ENCODE measurements at places on chromosomes 5 and 9.
A peak's percentile ranks its signal among the peaks of the same experiment; 100 is the strongest.

- H3K27me3 ChIP-seq: no peaks in the 10 kb centered on the region
- H3K27ac ChIP-seq: no peak overlapping the region
- H3K4me1 ChIP-seq: no peaks in the 10 kb centered on the region
- DNase-seq: no peak
Measured at GRCh38 chr5:54552446-54552845, 34.9 kb downstream of the SNX18 start.

GRCh38 chr5:141135030-141135717, at the start of gene PCDHB5:
PCDHB5 (plus strand) TSS chr5:141135206; CDS start chr5:141135435, 229 bp downstream.
- H3K36me3 ChIP-seq: peaks cover 3% of the 10 kb centered on the region
- no peak for DNase-seq
- no peaks in the 10 kb centered on the region for H3K4me1 ChIP-seq
- H3K27me3 ChIP-seq: no peaks in the 10 kb centered on the region
- no peak within 1 kb of the TSS for H3K27ac ChIP-seq

DNA sequence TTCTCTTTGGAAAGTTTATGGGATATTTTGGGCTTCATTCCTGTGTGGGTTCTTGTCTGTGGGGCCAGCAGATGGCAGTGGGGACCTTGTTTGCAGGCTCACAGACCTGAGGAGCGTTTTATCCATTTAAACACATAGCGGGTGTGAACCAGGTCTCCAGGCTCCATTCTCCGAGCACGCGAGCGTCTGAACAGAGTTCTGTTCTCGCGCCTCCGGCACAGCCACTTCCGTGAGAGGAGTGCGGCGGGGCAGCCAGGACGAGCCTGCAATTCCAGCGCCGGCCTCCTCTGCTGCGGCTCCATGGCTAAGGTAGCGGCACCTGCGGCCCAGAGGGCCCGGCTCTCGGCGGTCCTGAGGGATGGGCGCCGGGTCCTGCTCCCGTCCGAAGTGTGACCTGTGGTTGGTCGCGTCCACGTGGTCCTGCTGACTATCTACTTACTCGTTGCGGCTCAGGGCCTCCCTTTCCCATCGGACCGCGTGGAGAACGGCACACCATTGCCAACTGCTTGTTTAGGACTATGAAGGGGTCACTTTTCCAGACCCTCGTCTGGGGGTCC, 7.3 kb downstream of the NRARP start:
- H3K36me3 ChIP-seq: peaks cover 14% of the 10 kb centered on the region
- peaks cover 11% of the 10 kb centered on the region for H3K27me3 ChIP-seq
- no peak overlapping the region for H3K4me3 ChIP-seq
- peaks cover 28% of the 10 kb centered on the region for H3K4me1 ChIP-seq
- no peak overlapping the region for H3K27ac ChIP-seq

- no peaks in the 10 kb centered on the region for H3K27me3 ChIP-seq
- H3K4me3 ChIP-seq: no peak overlapping the region
- no peaks in the 10 kb centered on the region for H3K36me3 ChIP-seq
- H3K4me1 ChIP-seq: no peaks in the 10 kb centered on the region
- DNase-seq: no peak
- H3K27ac ChIP-seq: no peak overlapping the region
Measured at GRCh38 chr9:36292641-36293040, 34.4 kb upstream of the GNE start.

GRCh38 chr9:69120380-69121154, 53.5 kb upstream of the TJP2 start:
- H3K36me3 ChIP-seq: no peaks in the 10 kb centered on the region
- no peaks in the 10 kb centered on the region for H3K27me3 ChIP-seq
- H3K4me1 ChIP-seq: peaks cover 9% of the 10 kb centered on the region
- DNase-seq: peak; percentile 27
- H3K4me3 ChIP-seq: peak overlapping the region; percentile 74

DNA sequence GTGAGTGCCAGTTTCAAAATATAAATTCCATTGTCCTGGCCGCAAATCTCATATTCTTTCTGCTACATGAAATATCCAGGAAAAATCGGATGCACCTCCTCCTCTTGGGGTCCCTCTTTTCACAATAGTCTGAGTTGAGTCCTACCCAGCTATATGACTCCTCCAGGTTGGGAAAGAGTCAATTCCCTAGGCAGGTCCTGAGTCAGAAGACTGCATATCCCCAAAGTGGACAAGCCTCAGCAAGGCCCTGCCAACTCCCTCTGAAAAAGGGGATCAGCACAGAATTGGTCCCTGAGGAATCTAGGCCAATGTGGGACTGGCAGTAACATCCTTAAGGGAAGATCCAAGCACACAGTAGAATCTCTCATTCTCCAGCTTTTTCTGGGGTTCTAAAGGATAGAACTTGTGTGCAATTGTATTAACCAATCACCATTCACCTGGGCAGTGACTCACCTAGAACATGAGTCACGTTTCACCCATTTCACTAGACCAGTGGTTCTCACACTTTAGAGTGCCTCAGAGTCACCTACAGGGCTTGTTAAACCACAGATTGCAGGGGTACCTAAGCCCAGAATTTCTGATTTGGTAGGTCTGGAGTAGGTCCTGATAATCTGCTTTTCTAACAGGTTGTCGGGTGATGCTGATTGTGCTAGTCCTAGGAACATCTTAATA, 44.7 kb upstream of the TMEM215 start:
- H3K36me3 ChIP-seq: no peaks in the 10 kb centered on the region
- no peaks in the 10 kb centered on the region for H3K27me3 ChIP-seq
- no peak for DNase-seq
- H3K4me3 ChIP-seq: no peak overlapping the region
- H3K4me1 ChIP-seq: no peaks in the 10 kb centered on the region

DNA sequence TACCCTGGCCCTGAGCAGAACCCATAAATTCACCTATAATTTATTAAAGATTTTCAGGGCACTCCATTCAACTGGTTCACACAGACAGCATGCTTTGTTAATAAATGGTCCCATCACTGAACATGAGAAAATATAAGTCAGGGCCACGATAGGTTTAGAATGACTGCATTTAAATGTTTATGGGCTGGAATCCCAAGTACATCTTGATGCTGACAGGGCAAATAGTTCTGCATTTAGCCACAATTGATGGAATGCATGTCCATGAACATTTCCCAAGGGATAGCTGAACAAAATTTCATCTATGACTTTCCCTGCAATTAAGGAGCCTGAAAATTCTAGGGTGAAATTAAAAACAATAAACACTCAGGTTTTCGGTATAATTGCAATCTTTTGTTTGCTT, 124.5 kb downstream of the CAAP1 start:
- no peaks in the 10 kb centered on the region for H3K4me1 ChIP-seq
- H3K4me3 ChIP-seq: no peak overlapping the region
- H3K27ac ChIP-seq: no peak overlapping the region
- no peak for DNase-seq
- no peaks in the 10 kb centered on the region for H3K36me3 ChIP-seq

DNA sequence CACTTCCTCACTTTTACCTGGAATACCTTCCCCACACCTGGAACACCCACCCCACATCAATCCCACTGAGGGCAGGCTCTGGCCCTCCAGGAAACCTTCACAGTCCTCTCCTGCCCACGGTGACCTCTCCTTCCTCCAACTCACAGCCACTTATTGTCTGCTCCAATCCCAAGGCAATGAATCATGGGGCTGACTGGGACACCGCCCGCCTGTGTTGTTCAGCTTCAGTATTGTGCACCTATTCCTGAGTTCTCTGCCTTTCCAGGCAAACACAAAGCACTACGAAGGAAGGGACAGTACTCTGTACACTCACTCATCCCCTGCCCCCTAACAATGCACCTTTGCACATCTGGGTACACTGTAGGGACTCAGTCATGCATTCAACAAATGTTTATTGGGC, 7.3 kb downstream of the PCDH1 start:
- no peak for DNase-seq
- no peaks in the 10 kb centered on the region for H3K27me3 ChIP-seq
- no peak overlapping the region for H3K27ac ChIP-seq
- no peak overlapping the region for H3K4me3 ChIP-seq
- peaks cover 34% of the 10 kb centered on the region for H3K4me1 ChIP-seq

GRCh38 chr9:11319538-11319937, 706.7 kb upstream of the PTPRD start:
- H3K27ac ChIP-seq: no peak overlapping the region
- H3K4me1 ChIP-seq: no peaks in the 10 kb centered on the region
- no peaks in the 10 kb centered on the region for H3K27me3 ChIP-seq

- H3K4me1 ChIP-seq: no peaks in the 10 kb centered on the region
- no peak overlapping the region for H3K27ac ChIP-seq
- no peaks in the 10 kb centered on the region for H3K36me3 ChIP-seq
- DNase-seq: no peak
- H3K4me3 ChIP-seq: no peak overlapping the region
- H3K27me3 ChIP-seq: no peaks in the 10 kb centered on the region
Measured at GRCh38 chr9:108234811-108235210, 621.0 kb downstream of the ACTL7B start.

Measured in neuronal stem cell (in vitro differentiated cells).